ENCODE measurements at places on chromosomes 2 and 18.

DNA sequence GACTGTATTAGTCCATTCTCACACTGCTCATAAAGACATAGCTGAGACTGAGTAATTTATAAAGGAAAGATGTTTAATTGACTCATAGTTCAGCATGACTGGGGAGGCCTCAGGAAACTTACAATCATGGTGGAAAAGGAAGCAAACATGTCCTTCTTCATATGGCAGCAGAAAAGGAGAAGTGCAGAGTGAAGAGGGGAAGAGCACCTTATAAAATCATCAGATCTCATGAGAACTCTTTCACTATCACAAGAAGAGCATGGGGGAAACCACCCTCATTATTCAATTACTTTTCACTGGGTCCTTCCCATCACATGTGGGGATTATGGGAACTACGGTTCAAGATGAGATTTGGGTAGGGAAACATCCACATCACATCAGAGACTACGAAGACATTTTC lies 43.0 kb upstream of the CAVIN2 start:
- DNase-seq = no peak

- no peak for DNase-seq
These were observed 62.8 kb downstream of the EMILIN2 start for GRCh38 chr18:2909431-2910140.

DNA sequence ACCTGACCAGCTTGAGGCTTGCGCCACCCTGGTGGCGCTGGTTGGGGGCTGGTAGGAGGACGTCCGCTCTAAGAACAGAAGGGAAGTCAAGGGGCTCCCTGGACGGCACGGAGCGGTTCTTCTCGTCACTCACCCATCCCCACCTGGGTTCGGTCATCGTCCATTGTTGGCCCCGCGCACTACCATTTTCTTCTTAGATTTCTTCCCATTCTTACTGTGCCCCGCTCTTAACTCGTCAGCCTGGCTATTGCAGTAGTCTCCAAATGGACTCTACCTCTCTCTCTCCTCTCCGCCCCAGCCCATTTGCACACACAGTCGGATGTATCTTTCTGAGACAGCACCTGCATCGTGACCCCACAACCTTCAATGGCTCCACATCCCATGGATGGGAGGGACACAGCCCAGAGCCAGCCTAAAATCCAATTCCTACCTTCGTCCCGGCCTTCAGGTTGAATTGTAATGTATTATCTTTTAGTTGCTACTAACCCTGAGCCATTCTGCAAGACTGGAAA lies 814 bp upstream of the RAB1A start:
- no peak for DNase-seq

GRCh38 chr2:204529795-204530463 lies 15.3 kb upstream of the PARD3B start:
- DNase-seq = no peak

- DNase-seq = no peak
These were observed 580.9 kb upstream of the TMEFF2 start for GRCh38 chr2:192775459-192776262.

DNA sequence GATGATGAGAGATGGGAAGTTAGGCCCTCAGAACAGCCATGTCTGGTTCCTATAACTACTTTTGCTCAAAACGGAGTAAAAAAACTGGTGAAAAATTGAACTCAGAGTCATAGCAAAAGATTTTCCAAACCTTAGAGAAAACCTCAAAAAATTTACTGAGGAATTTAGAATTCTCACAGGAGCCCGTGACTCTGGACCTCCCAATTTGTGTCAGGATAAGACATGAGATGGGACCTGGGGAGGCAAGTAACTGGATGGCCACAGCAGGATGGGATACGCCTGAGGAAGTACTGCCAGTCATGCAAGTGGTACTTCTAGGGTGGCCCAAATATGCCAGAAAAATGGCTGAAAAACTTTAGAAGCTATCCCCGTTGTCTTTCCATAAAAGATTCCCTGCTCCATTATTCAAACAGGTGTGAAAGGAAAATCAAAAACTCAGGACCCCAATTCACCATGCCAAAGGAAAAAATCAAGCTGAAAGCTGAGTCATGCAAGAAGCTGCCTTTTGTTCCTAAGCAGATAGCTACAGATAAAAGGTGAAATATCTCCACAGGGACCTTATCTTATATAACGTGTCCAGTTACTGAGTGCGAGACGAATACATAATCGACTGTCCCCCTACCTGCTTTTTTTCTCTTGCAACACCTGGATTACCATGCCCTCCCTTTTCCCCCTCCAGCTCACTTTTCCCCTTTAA lies 34.1 kb upstream of the LIPG start:
- no peak for DNase-seq
